ENCODE measurements at places on chromosomes 3 and 15.

DNA sequence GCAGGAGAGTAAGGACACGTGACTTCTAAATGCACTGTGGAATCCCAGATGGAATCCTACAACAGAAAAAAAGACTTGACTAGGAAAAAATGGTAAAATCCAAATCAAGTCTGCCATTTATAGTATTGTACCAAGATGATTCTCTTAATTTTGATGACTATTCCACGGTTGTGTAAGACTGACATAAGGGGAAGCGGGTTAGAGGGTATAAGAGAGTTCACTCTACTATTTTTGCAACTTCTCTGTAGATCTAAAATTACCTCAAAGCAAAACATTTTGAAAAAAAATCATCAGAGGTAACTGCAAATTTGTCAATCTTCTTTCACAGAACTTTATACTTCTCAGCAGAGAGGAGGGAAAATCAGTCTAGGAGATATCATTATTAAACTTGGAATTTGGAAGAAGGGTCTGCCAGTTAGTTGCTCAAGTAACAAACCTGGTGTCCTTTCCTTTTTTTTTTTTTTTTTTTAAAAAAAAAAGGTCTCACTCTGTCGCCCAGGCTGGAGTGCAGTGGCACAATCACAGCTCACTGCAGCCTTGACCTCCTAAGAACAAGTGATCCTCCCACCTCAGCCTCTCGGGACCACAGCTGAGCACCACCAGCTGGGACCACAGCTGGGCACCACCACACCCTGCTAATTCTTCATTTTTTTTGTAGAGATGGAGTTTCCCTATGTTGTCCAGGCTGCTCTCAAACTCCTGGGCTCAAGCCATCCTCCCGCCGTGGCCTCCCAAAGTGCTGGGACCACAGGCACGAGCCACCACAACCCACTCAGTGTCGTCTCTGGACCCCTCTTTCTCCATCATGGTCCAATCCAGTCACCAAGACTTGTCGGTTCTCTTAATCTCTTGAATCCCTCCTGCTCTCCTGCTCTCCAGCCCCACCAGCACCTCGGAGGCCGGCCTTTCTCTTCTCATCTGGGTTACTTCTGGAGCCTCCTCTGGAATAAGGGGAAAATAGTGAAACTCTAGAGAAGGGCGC lies 14.9 kb upstream of the HES1 start:
- no peaks in the 10 kb centered on the region for H3K36me3 ChIP-seq
- DNase-seq, result no peak
- peaks cover 38% of the 10 kb centered on the region for H3K4me1 ChIP-seq
- peak overlapping the region; percentile 5 for H3K4me3 ChIP-seq

DNA sequence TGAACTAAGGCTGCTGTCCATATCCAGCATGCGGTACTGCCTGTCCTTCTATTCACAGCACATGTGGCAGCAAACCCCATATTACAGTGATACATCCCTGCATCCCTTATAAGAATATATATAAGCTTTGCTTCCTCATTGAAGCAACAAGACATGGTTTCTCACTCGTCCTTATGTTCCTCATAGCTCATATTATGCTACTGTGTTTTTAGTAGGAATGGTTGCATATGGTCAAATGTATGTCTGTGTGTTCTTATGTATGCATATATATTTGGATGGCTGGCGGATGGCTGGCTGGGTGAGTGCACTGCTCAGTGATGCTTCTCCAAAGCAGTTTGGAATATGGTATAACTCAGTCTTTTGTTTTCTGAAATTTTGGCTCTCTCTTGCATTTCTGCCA lies 254.9 kb downstream of the LPP start:
- no peaks in the 10 kb centered on the region for H3K27me3 ChIP-seq
- no peak for DNase-seq
- no peak overlapping the region for H3K4me3 ChIP-seq
- H3K36me3 ChIP-seq, result no peaks in the 10 kb centered on the region
- no peaks in the 10 kb centered on the region for H3K4me1 ChIP-seq

- peaks cover 89% of the 10 kb centered on the region for H3K27me3 ChIP-seq
- no peaks in the 10 kb centered on the region for H3K36me3 ChIP-seq
- H3K27ac ChIP-seq, result no peak within 1 kb of the TSS
- peak; percentile 17 for DNase-seq
- peaks cover 14% of the 10 kb centered on the region for H3K4me1 ChIP-seq
- peak within 1 kb of the TSS; percentile 69 for H3K4me3 ChIP-seq
Measured at GRCh38 chr3:173397161-173398110, at the start of gene NLGN1. Gene NLGN1 (plus strand): TSS chr3:173397744.

- no peak overlapping the region for H3K27ac ChIP-seq
- no peaks in the 10 kb centered on the region for H3K4me1 ChIP-seq
- no peaks in the 10 kb centered on the region for H3K27me3 ChIP-seq
- no peak overlapping the region for H3K4me3 ChIP-seq
- DNase-seq, result no peak
Measured at GRCh38 chr3:53836084-53836872, 9.9 kb downstream of the CHDH start.

- peaks cover 21% of the 10 kb centered on the region for H3K4me1 ChIP-seq
- H3K4me3 ChIP-seq, result no peak overlapping the region
- peak; percentile 65 for DNase-seq
- H3K27me3 ChIP-seq, result no peaks in the 10 kb centered on the region
- no peak overlapping the region for H3K27ac ChIP-seq
Measured at GRCh38 chr15:38084289-38084688, 149.8 kb downstream of the TMCO5A start.

DNA sequence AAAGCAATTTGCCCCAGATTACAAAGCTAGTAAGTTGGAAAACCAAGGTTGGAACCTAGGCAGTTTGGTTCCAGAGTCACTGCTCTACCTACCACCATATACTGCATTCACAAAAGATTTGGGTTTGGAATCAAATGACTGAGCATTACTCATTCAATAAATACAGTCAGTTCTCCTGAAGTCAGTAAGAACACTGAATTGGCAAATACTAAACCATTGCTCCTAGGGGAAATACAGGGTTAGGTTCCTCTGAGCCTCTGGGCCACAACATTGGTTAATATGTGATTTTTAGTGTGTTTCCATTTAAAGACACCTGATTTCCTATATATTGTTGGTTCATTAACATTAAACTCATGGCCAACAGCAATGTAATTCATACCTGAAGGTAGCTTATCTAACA lies 2.1 kb upstream of the EIF5A2 start:
- peaks cover 32% of the 10 kb centered on the region for H3K4me1 ChIP-seq
- no peak overlapping the region for H3K4me3 ChIP-seq
- peak; percentile 64 for DNase-seq
- no peaks in the 10 kb centered on the region for H3K27me3 ChIP-seq
- H3K36me3 ChIP-seq, result no peaks in the 10 kb centered on the region
- H3K27ac ChIP-seq, result no peak overlapping the region

DNA sequence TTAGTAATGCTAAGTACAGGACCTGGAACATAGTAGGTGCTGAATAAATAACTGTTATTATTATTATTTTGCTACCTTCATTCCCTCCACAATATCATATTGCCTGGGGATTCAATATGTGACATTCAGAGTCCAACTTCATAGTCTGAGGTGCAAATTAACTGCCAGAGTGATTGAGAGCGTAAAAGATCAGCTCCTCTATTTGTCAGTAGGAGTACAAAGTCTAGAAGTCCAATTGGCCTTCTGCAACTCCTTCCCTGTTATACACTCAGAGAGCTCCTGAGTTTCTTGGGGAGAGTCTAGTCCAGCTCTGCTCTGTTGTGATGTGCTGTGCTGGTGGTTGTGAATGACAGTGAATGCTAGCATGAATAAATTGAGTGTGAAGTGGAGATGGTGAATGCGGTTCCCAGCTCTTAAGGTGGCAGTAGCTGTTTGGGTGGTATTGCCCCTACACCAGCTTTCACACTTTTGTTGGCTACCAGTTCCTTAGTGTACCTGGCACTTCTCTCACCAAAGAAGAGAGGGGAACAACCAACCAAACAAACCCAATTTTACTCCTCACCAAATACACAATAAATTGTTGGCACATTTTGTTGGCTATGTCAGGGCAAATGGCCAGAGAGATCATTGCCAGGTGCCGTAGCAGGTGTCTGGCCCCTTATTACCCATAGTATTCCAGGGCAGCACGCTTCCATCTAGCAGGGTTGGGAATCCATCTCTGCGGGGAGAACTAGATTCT lies 270.1 kb upstream of the TBL1XR1 start:
- no peak for DNase-seq
- no peak overlapping the region for H3K4me3 ChIP-seq
- H3K4me1 ChIP-seq, result peaks cover 12% of the 10 kb centered on the region
- H3K27ac ChIP-seq, result no peak overlapping the region
